ENCODE measurements at places on chromosomes 2 and 18.

GRCh38 chr2:96065381-96065930 lies 30.7 kb upstream of the GPAT2 start:
- DNase-seq: no peak

- DNase-seq: no peak
These were observed 78.1 kb downstream of the ASAP2 start for GRCh38 chr2:9284521-9285297.

GRCh38 chr2:61177727-61178549 lies 15.9 kb downstream of the C2orf74 start:
- no peak for DNase-seq

GRCh38 chr2:197973772-197974171 lies 169.4 kb downstream of the PLCL1 start:
- DNase-seq: no peak

- no peak for DNase-seq
These were observed 66.2 kb downstream of the ODC1 start for GRCh38 chr2:10381997-10382353.

DNA sequence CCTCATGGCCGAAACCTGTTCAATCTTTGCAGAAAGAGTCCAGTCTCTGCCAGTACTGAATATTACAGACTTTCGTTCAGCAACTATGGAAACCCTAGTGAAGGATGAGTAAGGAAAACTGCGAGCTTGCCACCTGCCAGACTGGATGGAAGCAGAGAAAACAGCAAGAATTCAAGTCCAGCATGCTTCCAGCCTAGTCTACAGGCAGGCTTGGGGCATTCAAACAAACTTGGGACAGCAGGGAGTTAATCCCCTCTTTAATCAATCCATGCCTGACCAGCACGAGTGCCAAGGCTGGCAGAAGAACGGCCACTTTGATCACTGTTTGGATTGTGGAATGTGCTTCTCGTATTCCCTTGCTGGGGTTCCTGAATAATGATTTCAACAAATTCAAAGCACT lies 145.2 kb downstream of the EPHA4 start:
- DNase-seq: no peak

- no peak for DNase-seq
These were observed 272.3 kb upstream of the EPHA4 start for GRCh38 chr2:221844212-221845020.

DNA sequence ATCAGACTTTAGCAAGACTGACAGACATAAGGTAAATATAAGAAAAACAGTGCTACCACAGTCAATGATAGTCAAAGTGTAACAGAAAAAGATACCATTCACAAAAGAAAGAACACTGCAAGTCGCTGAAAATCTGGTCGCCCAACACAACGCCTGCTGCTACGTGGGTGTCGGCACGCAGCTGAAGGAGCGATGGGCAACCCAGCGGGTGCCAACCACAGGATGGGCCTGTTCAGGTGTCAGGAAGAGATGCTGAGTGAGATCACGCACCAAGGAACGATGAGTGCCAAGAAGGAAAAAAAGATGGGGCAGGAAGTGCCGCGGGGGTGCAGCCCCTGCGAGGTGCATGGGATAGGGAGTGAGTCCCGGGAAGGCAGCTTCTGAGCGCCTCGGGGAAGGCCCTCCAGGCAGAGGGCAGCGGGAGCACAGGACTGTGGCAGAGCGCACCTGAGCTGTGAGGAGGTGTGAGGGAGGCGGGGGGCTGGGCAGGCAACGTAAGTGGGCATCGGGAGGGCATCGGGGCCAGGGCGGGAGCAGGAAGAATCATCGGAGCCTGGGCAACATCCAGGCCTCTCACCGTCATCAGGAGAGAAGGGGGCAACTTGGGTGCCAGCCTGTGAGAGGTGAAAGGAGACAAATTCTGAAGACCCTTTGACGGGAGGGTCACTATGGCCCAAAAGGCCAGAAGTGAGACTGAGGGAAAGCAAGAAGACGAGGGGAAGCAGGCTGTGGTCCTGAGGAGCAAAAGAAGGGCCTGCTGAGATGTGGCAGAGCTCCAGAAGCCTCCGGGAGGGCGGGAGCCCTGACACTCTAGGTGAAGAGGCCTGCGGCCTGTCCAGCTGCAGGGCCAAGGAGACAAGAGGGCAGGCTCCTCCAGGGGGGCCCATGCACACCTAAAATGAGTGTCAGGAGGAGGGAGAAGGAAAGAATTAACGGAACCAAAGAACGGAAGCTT lies 14.8 kb upstream of the MTERF4 start:
- DNase-seq: no peak

DNA sequence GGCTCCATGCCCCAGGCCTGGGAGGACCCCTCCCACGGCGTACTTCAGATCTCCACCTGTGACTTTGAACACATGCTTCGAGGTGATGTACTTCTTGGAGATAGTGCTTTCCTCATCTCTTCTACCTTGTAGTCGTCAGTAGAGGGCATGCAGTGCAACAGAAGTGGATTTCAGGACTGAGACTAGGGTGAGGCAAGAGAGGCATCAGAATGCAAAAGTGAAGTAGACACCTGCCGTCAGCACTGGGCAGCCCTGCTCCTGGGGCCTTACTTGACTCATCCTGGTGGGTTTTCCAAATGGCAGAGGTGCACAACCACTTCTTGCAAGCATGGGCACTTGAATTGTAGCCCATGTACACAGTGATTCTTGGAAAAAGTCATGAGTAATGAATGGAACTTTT lies 258.8 kb downstream of the NEDD4L start:
- DNase-seq: no peak

GRCh38 chr2:236089271-236090026 lies 78.7 kb downstream of the GBX2 start:
- DNase-seq: no peak

DNA sequence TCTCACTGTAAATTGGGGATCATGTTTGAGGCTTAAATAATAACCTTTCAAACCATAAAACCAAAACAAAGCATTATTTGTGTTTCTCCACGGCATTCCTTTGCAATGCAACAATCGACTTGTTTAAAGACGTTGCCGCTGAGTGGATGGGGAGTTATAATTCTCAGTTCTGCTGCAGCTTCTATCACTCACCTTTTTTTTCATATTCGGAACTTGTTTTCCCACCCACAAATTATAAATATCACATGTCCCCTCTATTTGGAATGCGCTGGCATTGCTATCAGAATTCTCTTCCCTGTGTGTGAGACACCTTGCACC lies 372.8 kb upstream of the SMIM21 start:
- DNase-seq: no peak

GRCh38 chr2:101479810-101480209 lies 4.9 kb upstream of the RFX8 start:
- DNase-seq: no peak

- DNase-seq: no peak
These were observed 23.7 kb downstream of the RNF125 start for GRCh38 chr18:32042337-32042736.

DNA sequence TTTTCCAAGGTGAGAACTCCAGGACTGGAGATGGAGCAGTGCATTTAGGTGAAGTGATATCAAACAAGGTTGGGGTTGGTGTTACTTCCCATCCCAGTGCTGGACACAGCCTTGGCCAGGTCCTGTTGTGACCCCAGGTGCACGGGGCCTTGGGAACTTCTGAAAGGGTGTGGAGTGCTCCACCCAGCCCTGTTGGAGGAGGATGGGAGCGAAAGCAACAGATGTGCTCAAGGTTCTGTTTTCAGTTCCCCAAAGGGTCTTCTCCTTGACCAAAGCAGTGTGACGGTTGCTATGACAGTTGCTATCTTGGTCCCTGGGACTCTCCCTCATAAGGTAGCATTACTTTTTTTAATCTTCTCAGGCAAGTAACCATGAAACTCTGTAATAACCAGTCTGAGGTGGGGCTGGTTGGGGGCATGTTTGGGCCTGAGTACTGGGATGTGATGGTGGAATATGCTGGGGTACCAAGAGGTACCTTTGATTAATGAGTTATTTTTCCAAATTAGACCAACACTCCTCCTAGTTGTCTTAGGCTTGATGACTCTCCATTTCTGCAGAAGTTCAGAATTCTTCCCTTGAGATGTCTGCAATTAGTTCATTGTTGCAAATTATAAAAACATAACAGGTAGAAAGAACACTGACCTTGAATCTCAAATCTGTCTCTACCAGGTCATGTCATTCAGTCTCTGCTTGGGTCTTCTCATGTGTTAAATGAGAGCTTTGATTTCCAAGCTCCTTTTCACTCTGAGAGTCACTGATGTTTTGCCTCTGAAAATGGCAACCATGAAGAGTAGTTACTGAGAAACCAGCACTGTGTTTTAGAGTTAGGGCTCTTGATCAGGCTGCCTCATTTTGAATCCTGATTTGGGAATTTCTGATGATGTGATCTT lies 154.5 kb downstream of the RPIA start:
- DNase-seq: no peak

GRCh38 chr2:196172951-196173350 lies 1.6 kb upstream of the STK17B start:
- no peak for DNase-seq

DNA sequence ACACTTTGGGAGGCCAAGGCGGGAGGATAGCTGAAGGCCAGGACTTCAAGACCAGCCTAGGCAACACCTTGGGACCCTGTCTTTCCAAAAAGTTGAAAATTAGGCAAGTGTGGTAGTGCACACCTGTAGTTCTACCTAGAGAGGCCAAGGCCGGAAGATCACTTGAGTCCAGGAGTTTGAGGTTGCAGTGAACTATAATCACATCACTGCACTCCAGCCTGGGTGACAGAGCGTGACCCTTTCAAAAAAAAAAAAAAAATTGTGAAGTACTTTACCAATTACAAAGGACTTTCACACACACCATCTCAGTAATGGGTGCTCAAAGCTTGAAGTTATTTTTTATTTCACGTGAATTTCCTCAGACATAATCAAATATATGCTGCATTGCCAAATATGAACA lies 65.0 kb downstream of the ATAD2B start:
- DNase-seq: no peak

- no peak for DNase-seq
These were observed 51.2 kb downstream of the CTNNA2 start for GRCh38 chr2:79564065-79564464.

DNA sequence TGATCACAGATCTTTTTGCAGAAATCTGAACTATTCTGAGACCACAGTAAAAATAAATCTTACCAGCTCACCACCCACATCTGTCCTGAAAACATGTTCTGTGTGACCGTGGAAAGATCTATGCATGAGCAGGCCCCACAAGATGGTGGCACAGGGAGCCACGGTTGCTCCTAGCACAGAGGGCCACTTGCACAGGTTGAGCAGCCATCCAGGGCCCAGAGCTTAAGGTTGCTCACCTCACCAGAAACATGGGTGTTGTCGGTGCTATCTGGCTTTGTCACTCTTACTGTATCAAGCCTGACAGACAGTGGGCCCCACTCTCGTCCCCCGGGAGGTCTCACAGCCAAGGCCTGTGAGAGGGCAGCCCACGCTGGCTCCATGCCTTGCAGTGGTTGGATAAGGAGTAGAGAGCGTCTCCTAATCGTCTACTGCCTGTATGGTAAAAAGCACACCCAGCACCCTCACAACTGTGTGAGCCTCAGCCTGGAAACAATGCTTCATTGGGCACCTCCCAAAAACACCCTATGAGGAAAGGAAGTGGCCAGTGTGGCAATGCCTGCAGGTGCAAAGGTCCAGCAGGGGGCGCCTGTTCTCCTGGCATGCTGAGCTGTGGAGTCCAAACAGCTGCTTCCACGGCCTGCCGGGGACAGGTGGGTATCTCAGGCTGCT lies 19.6 kb downstream of the TUBB6 start:
- no peak for DNase-seq

DNA sequence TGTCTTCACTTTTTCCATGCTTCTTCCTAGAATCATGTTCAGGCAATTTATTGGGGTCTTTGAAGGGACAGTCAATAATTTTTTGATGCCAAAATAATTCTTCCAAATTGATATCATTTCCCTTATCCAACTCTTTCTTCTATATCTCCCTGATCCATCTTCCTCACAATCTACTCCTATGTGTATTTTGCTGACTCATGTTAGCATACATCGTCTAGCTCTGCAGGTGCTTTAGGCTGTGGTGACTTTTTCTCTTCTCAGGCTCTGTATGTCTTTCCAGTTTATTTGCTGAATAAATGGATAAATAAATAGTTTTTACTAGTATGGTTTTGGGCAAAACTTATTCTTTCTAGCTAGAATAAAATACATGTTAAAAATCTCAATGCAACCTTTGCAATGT lies 1650.9 kb upstream of the TMEFF2 start:
- no peak for DNase-seq

DNA sequence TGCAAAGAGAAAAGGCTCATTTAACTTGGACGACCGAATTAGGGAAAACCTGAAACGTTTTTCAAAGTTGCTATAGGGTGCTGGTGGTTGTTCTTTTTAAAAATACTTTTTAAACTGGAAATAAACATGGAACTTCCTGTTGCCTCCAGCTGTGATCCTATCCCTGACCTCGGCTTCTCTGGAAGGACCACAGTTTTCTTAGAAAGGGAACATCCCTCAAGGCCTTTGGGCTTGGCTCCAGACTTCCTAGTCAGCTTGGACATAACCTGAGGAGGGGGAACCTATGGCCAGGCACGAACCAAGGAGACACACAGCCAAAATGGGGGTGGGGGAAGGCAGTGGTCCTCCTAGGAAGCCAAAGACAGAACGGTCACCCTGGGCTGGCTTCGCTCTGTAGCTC lies 57.7 kb downstream of the CENPO start:
- DNase-seq: peak; percentile 28

DNA sequence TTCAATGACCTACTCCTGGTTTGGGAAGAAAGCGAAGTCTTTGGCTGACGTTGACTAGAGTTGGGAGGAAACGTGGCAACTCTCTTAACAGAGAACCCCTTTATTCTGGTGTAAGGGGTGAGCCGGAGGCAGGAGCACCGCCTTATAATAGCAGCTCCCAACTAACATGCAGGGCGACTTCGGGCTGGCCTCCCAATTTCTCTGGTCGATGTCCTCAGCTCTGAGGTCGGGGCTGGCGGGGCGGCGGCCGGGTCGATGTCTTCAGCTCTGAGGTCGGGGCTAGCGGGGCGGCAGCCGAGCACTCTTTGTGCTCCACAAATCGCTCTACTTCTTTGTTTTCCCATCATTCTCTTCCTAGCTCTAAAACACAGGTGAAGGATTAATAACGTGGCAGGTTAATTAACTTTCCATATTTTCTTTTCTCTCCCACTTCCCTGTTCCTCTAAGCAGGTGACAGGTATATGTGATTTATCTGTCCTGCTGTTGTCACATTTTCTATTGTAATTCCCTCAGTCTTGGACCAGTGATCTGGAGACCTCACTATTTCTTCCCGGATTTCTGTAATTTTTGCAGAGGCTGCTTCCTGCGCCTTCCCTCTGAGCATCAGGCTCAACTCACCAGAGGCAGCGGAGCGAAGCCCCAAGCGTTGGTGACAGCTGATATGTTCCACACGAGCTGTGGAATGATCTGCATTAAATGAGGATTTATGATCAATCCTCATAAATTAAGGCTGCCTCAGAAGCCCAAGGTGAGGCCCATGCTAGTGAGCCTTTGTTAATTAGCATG lies 64.3 kb downstream of the ACKR3 start:
- DNase-seq: no peak

All from chondrocyte (in vitro differentiated cells).